ENCODE measurements at places on chromosomes 7 and 10.

- no peak for DNase-seq
These were observed 39.5 kb downstream of the ADK start for GRCh38 chr10:74190494-74190893.

DNA sequence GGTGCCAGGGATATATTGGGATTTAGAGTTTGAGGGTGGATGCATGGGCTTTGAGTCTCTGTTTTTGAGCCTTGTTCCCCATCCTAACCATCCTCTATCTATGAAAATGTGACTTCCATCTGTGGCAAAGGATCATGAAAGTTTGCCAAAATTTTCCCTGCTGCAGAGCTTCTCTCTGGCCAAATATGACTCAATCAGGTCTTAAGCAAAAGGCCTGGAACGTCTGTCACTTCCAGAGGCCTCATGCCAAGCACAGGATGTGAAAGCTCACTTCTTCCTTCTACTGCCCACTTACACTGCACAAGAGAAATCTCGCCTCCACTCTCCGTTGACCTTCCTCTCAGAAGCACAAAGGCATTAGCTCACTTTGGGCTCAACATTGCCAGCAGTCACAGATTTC, 696.9 kb upstream of the NRP1 start:
- DNase-seq = peak; percentile 79

- no peak for DNase-seq
These were observed 11.7 kb downstream of the PLAC9 start for GRCh38 chr10:80144067-80144695.

DNA sequence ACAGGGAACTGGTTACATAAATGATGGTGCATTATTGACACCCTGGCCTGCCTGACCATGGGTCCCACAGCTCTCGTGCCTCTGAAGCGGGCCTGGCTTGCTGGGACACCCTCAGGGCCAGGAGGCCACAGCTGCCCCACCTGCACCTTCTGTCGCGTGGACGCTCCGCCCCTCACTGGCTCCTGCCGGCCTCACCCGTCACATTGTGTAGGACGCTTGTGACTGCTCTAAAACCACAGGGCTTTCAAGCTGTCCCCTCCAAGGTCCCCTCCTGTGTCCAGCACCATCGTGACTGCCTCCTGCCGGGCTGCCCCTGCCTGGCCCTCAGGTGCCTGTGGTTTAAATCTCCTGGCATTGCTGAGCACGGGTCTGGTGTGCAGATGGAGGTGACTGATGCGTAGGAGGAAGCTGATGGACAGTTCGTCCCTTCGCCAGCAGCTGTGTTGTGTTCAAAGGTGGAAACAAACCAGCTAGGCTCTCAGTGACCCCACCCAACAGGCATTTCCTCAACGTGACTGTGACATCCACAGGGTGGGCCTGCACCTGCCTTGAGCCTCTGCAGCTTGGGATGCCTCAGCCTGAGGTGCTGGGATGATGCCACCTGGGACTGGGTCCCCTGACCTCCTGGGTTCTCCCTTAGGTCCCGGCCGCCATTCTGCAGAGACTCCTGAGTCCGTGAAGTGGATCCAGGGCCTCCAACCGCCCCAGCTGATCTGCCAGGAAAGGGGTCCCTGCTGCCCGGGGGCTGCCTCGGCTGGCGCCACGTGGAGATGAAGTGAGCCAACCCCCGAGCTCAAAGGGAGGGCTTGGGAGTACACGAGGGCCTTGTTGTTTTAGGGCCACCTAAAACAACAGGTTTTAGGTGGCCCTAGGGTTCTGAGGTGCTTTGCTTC, 148.5 kb downstream of the WDR37 start:
- DNase-seq = no peak

GRCh38 chr10:76667408-76668370, 969.9 kb downstream of the KCNMA1 start:
- no peak for DNase-seq

DNA sequence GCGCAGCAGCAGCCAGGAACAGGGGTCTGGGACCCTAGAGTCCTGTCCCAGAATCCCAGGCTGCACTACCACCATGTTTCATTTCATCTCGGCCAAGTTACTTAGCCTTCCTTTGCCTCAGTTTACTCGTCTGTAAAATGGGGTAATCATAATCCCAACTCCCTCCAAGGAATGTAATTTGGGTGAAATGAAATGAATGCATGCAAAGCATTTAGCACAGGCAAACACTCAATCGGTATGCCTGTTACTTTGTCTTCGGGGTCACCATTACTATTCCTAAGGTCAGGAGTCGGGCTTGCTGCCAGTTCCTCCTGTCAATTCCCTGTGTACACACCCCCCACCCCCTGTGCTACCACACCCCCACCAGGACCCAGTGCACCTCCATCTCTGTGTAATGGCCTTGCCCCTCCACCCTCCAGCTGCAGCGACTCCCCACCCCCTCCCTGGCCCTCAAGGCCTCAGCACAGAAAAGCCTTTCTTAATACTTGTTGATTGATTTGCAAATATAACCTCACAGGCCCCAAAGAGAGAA, 1.7 kb downstream of the TNS3 start:
- no peak for DNase-seq

GRCh38 chr10:31977440-31978155, 49.0 kb upstream of the ARHGAP12 start:
- DNase-seq = peak; percentile 53

DNA sequence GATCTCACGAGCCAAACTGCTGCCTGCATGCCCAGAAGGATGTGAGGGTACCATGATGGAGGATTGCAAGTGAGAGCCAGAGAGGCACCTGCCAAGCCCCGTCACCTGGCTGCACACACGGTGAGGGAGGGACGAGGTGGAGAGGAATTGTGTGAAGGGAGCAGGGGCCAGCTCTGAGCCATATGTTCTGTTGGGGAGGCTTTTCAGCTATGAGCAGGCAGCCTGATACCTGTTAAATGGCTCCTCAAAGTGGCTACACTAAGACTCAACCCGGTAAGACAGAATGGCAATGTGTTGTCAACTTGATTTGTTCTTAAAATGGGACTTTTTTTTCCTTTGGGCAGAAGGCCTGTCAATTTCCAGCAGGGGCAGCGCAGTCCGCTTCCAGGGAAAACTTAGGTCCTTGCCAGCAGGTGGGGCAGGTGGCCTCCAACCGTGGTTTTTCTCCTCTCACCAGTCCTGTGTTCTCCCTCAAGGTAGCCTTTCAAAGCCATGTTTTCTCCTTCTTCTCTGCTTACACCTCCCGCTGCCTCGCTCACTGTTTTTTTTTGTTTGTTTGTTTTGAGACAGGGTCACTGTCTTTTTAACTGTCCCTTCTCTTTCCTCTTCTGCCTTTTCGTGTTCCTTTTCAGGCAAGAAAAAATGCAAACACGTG, 57.7 kb upstream of the ZNRF2 start:
- no peak for DNase-seq

DNA sequence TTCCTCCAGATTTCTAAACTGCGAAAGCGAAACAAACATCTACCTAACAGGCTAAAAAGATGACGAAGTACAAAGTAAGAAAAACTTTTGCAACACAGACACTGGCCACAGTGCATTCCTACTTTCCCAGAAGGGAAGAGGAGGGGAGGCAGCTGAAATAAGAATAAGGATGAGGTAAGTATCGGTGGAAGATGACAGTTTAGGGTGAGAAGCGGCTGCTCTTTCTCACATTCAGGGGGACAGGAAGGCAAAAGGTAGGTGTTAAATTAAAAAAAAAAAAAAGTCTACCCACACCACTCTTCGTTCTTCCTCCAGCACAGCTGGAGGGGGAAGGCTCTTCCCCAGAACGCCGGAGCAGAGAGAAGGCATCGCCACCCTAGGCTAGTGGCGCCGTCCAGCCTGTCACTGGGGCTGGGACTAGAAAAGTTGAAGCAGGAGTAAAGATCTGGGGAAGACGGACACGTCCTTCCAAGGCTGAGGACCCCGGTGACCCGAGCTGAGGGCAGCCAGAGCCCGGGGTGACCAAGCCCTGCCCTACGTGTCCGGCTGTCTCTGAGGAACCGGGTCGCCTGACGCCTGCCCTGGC, 846 bp downstream of the DNAJC1 start:
- peak; percentile 44 for DNase-seq

- DNase-seq = no peak
These were observed 21.9 kb downstream of the CDK13 start for GRCh38 chr7:39971924-39972323.

- DNase-seq = no peak
These were observed 103.3 kb downstream of the CLEC2L start for GRCh38 chr7:139626817-139627216.

GRCh38 chr7:157610671-157611295, 274.0 kb downstream of the DNAJB6 start:
- no peak for DNase-seq

DNA sequence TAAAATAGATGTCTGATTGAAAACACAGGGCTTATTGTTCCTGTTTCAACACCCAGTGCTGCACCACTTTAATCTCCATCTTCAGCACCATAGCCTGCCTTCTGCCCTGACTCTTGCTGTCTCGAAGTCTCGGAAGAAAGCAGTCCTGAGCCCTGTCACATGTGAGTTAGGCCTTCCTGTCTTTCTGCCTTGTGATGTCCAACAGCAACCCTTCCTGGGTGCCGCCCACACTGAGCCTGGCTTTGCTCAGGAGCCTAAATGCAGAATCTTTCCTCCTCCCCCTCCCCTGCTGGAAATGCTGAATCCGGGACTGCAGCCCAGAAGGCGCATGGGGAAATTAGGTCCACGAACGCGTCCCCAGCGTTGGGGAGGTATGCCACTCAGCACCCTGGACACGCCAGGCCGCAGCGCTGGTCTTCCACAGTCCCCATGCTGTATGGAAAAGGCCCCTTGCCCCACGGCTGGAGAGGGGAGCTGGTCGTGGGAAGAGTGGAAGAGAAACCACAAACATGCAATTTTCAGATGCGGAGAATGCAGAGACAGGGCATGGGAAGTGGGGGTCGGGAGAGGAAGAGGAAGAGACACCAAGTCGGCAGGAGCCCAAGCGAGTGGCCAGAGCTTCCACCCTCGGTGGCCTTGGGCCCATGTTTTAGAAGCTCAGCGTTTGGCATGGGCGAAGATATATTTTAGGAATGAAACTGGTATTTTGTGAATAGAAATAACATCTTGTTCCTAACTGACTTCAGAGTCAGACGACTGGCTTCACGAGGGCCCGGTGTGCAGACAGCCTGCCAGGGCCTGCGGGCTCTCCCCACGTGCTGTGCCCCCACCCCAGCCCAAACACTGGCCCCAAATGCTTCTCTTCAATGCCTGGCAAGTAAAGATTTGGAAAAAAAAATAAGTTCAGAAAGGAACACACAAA, 656.1 kb upstream of the FOXK1 start:
- DNase-seq = no peak

All from stromal cell of bone marrow (primary cell).